Foreskin fibroblast (primary cell): ENCODE measurements at places on chromosomes 3 and 15.

GRCh38 chr3:186493525-186494255 lies 50.5 kb downstream of the CRYGS start:
- no peak for DNase-seq

DNA sequence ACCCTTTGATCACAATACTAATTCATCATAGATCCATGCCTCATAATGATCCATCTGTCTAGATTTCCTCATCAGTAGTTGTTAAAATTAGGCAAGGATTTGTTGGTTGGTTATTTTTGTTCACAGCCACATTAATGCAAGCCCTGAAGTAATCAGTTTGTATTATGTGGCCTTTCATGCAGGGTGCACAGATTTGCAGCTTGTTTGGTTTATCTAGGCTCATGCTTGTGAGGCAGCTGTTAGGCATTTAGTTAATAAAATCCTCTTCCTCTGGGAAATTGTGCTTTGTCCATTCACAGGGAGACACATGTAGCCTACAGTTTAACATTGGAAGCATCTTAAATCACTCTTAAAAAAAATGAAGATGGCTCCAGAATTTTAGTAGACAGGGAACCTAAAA lies 162.8 kb upstream of the ZNF385D start:
- peak; percentile 84 for DNase-seq

GRCh38 chr3:80618295-80619256 lies 850.8 kb upstream of the ROBO1 start:
- DNase-seq = no peak

DNA sequence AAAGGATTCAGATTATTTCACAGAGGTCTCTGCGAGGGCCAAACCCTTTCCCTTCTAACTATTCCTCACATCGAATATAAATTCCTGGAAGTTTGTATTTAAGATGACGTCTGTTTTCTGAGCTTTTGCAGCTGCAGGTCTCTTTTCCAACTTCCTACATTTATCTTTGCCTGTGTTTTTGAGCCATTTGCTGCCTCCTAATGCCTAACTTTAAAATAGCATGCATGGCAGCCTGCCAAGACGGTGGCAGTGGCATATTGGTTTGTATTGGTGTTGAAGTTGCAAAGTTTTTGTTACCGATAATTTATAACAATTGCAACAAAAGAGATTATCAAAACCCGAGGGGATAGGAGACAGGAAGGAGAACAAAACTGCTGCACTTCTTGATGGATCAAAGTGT lies 187.1 kb upstream of the DNAJC19 start:
- no peak for DNase-seq

DNA sequence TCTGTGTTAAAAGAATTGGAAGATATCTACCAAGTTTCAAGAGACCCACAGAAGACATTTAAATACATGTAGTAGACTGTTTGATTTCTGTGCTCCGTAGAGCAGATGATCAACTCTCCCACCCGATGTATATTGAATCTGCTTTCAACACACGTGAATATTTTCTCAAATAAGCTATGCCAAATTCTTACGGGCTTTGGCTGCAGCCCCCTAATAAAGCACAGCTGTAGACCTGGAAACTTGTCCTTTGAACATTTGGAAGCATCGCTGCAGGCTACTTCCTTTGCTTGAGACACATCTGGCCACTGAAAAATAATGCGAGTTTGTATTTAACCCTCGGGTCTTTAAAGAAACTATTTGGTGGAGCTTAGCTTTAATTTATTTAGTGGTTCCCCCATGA lies 98.3 kb upstream of the SELENOK start:
- DNase-seq = no peak
